ENCODE measurements at places on chromosomes 16 and 17.
A peak's percentile ranks its signal among the peaks of the same experiment; 100 is the strongest.

DNA sequence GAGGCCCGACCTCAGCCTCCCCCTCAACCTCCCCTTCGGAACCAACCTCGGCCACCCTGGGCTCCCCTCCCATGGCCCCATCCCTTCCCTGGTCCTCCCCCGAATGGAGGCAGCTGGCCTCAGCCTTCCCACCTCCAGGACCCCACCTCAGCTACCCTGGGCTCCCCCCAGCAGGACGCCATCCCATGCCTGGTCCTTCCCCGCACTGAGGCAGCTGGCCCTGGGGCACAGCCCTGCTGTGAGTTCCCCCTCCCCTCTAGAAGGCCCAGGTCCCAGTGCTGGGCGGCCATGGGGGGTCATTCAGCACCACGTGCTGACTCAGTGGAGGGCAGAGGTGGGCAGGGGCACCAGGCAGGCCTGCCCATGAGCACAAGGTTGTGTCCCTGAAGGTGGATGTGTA lies 28.9 kb upstream of the PVALEF start:
- DNase-seq, result no peak

GRCh38 chr17:29115961-29116803 lies 64.0 kb downstream of the MYO18A start:
- peak; percentile 59 for DNase-seq

DNA sequence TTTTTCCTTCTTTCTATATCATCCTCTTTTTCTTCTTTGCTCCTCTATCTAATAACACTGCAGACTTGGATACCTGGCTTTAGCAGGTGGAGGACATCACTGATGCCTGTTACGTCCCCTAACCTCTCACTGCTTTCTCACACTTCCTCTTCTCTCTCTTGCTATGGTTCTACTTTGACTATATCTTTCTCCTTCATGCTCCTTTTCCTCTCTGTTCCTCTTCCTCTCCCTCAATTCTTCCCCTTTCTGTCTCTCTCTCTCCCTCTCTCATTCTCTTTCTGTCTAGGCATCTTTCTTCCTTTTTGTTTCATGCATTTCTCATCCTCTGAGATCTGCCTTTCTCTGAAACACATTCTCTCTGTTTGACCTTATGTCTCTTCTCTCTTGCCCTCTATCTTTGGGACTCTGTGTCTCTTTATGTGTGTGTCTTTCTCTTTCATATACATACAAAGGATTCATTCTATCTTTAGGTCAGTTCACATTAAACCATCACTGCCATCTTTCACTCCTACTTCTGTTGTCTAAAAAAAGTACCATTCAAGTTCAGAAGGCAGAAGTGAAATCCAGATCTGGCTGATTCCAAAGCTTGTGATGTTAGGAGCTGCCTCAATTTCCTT lies 353.7 kb downstream of the SHISA9 start:
- no peak for DNase-seq

DNA sequence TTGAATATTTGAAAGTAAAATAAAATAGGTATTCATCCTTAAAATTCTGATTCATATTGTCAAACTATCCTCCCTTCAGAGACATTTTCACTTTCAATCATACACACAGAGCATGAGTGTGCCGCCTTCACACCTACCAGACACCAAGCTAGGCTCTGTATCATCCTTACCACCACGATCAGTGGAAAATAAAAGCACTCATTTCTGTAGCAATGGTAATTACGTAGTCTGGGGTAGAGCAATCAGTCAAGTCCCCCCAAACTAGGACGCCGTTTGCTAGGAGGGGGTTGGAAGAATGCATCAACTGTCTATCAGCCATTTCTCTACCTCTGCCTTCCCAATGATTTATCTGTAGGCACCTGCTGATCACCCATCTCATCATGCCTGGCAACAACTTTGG lies 84.6 kb upstream of the GRIN2A start:
- no peak for DNase-seq

DNA sequence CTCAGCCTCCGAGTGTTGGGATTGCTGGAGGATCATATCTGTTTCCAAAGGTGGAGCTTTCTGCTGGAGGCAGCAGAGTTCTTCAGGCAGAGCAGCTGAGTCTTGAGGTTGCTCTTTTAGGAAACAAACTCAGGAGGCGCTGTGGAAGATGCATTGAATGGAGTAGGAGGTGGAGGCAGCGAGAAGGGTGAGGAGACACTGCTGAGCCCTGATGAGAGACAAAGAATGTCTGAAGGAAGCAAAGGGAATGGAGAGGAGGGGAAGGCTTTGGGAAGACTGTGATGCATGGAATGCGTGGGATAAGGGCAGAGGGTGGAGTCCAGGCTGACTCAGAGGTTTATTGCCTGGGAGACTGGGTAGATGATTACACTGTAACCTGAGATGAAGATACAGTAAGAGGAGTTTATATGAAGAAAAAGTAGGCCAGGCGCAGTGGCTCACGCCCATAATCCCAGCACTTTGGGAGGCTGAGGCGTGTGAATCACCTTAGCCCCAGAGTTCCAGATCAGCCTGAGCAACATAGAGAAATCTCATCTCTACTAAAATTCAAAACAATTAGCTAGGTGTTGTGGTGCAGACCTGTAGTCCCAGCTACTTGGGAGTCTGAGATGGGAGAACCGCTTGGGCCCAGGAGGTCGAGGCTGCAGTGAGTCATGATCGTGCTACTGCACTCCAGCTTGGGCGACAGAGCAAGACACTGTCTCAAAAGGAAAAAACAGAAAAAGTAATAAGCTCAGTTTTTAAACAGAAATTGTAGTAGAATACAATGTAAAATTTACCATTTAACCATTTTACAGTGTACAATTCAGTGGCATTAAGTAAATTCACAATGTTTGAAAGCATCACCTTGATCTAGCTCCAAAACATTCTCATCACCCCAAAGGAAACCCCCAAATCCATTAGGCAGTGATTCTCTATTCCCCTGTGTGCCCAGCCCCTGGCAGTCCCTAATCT lies 17.8 kb upstream of the TMEM219 start:
- peak; percentile 98 for DNase-seq

- no peak for DNase-seq
Observed at GRCh38 chr17:77894126-77894956, 64.2 kb upstream of the TNRC6C start.

DNA sequence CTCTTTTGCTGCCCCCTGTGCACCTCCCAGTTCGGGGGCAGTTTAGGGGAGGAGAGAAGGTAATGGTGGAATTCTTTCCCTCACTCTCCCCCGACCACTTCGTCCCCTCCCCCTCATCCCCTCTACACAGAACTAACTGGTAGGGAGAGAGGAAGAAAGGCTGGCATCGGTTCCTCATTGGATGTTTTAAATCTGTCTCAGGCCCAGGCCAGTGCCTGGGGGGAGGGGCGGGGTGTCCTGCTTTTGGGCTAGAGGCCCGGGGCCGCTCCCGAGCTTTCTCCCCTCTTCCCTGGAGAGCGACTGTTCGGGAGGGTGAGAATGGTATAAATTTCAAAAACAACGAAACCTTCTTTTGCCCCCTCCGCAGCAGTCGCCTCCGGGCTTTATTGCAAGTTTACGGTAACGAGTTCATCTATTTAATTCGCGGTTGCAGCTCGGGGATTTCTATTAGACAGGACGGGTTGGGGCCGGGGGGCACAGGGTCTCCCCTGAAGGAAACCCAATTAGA lies at the start of gene PRAC2:
Gene PRAC2 (plus strand): TSS at position 271 of the 508 bp plus-strand sequence. CDS start 1,226 bp downstream, outside the sequence.
- peak; percentile 47 for DNase-seq

- no peak for DNase-seq
Observed at GRCh38 chr16:56368545-56368944, 56.8 kb downstream of the AMFR start.

DNA sequence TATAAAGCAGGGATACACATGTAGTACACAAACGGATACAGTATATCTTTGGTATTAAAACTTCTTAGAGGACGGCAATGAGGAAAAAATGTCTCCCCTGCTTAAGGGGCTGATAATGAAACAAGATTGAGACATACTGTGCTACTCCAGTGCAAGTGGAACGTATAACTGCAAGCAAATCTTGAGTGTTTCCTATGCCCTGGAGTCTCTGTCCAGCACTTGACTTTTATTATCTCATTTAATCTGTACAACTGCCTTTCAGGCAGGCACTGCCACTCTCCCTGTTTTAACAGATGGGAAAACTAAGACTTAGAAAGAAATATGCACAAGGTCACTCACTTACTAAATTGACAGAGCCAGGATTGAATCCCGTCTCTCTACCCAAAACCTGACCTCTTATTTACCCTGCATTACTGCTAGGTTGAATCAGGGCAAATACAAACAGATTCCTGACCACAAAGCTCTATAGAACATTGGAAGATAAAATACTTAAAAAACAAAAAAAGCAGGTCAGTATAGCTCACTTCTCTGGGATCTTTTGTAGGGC lies 28.7 kb downstream of the TMC5 start:
- no peak for DNase-seq

DNA sequence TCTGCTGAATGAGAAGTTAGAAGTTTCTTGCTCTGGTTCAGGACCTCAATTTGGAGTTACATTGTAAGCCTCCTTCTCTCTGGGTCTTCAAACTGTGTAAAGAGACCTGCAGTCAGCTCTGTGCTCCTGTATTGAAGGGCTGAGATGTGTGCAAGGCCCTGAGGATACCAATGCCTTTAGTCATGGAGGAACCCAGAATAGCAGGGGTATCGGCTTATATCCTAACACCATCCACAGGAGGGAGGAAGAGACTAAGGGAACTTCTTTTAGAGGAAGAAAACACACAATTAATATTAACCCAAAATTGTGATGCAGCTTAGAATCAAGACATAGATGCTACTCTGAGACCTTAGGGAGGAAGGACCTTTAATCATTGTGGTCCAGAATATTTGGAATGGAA lies 36.5 kb downstream of the GLP2R start:
- DNase-seq, result no peak

- no peak for DNase-seq
Observed at GRCh38 chr16:83549316-83550182, 258.2 kb upstream of the HSBP1 start.

GRCh38 chr17:73226556-73227172 lies 33.8 kb downstream of the COG1 start:
- DNase-seq, result peak; percentile 64

DNA sequence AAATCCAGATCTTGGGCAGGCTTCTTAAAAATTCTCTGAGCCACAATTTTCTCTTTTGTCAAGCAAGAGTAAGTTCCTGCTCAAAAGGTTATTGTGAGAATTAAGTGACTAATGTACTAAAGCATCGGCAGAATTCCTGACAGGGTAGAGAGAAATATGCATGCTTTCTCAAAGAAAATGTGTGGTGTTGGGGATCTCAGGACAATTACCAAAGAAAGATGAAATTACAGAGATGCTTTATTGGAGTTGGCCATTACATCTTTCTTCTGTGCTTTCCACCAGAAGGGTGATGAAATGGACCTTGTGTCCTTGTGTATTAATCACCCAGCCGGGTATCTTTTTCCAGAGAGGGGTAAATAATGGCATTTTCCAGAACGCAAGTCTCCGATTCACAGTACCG lies 1.7 kb upstream of the USP43 start:
- DNase-seq, result peak; percentile 38

DNA sequence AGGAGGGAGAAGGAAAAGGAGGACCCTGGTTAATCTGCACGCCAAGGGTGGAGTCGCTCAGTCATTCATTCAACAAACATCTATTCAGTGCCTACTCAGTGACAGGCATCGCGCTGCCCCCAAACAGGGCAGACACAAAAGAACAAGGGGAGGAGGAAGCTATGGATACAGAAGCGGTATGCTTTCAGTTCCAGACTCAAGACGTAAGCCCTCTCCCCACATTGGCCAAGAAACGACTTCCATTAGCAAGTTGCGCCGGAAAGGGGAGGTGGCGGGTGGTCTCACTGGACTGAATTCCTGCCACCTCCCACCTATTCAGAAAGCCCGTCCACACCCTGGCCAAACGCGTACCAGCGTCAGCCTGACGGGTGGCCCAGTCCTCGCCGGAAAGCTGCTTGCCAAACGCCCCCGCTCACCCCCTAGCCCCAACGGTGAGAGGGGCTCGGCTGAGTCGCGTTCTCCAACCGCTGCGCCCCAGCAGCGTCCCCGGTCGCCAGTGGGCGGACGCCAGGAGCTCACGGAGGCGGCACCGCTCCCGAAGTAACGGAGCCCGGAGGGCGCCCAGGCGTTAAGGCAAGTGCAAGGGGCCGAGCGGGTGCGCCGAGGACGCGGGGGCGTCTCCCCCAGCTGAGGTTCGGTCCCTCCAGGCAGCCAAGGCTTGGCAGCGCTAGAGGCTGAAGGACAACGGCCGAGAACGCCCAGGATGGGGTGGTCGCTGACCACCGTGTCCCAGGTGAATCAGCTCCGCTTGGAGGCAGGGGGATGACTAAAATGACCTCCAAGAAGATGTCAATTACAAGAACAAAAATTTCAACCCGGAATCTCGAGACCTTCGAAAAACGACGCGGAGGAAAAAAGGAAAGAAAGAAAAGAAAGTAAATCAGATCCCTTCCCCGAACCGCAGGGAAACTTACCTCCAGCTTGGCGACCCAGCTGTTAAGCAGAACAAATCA lies 470.7 kb downstream of the SOX9 start:
- no peak for DNase-seq

DNA sequence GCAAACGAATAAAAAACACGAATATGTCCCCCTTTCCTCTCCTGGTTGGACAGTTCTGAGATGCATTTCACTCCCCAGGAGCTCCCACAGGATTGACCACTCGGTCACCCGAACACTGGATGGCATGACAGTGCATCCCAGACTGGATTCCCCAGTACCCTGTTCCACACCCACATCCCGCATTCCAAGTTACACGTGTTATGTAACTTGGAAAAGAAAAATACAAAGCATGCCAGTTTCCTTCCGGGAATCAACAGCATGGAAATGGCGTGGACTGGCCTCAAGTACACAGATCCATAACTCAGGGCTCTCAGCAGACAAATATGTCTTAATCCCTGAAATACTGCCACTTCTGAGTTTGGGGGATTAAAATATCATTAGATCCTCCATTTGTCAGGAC lies 12.6 kb upstream of the KLHL36 start:
- no peak for DNase-seq

GRCh38 chr17:27621942-27622559 lies 8.9 kb upstream of the LGALS9 start:
- DNase-seq, result no peak

- DNase-seq, result peak; percentile 95
Observed at GRCh38 chr17:13562271-13562800, 39.4 kb downstream of the HS3ST3A1 start.

GRCh38 chr16:2008009-2008526 lies 1.6 kb downstream of the ZNF598 start:
- DNase-seq, result peak; percentile 55

- no peak for DNase-seq
Observed at GRCh38 chr16:1545044-1546040, 11.9 kb downstream of the TMEM204 start.

DNA sequence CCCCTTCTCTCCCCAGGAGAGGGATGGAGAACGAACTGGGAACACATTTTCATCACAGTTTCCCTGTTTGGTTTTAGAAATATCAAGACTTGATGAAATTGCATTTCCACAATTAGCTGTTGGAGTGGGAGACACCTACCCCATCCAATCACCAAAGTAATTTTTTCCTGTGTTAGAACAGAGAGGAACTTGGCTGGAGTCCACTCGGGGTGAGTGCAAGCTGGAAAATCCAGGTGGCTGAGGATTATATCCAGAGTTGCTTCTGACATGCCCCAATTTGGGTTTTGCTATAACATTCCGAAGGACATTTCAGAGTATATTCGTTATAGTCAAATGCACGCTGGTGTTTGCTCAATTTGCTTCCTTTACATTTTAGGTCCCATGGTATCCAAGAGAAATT lies 231.8 kb downstream of the C16orf95 start:
- DNase-seq, result no peak

- DNase-seq, result no peak
Observed at GRCh38 chr17:52105591-52105990, 52.9 kb downstream of the CA10 start.

- no peak for DNase-seq
Observed at GRCh38 chr17:28325211-28325610, 6.2 kb downstream of the TMEM97 start.
